ENCODE measurements at places on chromosomes 16 and 17.

- DNase-seq = no peak
These were observed 18.4 kb downstream of the PLCG2 start for GRCh38 chr16:81797443-81797842.

- DNase-seq = peak; percentile 86
These were observed 128.4 kb upstream of the TNRC6C start for GRCh38 chr17:77829843-77830799.

DNA sequence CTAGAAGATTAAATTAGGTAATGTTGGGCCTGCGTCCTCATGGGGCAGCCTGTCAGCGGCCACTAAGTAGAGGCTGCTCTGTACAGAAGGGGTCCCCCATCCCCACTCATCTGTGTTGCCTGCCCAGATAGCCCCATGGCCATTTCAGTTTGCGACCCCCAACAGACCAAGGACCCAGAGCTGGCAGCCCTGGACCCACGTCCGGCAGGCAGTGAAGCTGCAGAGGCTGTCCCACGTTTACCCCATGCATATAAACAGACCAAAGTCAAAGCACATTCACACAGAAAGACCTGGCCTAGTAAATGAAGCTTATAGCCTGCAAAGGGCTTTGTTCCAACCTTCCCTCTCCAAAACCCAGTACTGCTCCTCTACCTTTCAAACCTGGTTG, 4.6 kb downstream of the PDF start:
- no peak for DNase-seq

- DNase-seq = no peak
These were observed 351.2 kb upstream of the DYNLRB2 start for GRCh38 chr16:80189476-80190175.

DNA sequence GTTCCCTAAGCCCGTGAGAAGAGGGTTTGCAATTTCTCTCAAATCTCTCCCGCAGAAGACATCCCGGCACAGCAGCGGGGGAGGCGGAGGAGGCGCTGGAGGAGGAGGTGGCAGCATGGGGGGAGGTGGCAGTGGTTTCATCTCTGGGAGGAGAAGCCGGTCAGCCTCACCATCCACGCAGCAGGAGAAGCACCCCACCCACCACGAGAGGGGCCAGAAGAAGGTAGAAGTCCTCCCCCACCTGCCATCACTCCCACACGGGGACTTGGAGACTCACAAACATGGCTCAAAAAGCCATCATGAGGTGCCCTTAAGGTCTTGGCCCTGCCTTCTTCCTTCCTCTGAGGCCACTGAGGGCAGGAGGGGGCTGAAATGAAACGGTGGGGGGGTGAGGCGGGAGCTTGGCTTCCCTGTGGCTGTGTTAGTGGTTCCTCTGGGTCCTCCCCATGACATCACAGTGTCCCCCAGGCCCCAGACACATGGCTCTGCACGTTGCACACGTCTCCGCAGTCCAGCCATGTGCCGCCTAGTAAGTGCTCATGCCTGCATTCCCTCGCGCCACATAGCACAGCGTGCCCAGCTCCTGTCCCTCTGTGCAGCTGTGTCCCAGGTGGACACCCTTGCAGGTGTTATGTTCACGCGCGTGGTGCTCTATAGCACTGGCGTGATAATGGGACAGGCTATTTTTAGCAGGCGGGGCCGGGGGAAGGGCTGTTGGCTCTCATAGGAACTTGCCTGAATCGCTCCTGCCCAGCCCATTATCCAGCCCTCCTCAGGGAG, 6.9 kb downstream of the MLLT6 start:
- peak; percentile 47 for DNase-seq

DNA sequence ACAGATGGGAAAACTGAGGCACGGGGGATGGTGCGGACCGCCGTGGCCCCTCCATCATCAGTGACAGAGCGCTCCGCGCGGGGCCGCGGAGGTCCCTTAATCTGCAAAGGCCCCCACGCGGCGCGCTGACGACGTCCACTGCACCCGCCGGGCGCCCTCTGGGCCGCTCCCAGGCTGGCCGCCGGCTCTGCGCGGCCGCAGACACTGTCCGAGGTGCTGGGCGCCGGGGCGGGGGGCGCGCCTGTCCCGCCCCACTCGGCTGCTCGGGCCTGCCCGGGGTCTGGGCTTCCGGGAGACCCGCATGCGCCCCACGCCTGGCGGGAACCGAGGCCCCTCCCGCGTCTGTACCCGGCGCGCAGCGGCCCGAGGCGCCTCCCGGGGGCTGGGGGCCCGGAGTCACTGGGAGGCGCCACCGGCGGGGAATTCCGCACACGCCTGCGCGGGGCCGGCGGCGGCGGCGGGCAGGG, 550 bp upstream of the RNF213 start:
- peak; percentile 81 for DNase-seq

DNA sequence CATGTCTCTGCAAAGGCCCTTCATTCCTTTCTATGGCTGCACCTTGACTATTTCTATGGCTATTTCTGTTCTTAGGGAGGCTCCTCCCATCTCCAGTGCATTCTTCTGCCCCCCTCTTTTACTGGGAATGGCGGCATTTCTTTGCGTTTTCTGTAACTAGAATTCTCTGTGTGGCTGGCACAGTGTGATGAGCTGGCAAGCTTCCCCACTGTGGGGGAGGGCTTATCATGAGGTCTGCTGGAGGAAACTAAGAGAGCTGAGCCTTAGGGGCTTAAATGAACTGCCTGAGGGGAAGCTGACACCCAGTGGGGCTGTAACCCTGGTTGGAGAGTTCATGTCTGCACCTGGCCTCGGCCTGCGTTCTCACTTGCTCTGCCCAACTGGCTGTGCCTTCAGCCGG, 1.5 kb upstream of the CARD14 start:
- DNase-seq = peak; percentile 45

DNA sequence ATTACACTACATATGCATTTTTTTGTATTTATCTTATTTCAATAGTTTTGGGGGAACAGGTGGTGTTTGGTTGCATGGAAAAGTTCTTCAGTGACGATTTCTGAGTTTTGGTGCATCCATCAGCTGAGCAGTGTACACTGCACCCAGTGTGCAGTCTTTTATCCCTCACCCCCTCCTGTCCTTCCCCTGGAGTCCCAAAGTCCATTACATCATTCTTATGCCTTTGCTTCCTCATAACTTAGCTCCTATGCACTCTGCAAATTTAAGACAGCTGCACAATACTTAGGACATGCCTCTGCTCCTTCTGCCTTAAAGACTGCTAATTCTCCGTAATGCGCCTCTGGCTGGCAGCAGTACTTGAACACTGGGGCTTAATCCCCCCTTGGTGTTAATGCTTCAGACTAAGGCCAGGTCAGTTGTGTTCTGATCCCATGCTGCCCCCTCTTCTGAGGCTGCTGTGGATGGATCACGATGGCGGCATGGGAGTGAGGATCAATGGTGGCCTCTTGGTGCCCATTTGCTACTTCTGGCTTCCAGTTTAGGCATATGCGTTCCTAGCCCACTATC, 146.2 kb downstream of the PARN start:
- no peak for DNase-seq

- DNase-seq = no peak
These were observed 110.4 kb downstream of the VAT1L start for GRCh38 chr16:77898671-77899211.

DNA sequence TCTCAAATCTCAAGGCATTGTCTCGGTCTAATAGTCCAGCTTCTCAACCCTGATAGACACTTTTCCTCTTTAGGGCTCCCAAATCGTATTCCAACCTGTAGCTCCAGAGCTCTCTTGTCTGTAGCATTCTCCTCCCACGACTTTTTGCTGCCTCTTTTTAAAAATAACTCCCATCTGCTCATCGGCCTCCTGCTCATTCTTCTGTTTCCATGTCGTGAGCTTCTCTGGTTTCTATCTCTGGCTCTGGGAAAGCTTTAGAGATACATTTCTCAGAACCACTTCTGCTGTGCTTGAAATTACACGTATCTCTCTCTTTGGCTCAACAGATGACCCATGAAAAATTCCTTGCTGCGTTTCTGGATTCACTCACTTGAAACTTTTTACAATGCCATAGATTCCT, 609.6 kb upstream of the C16orf82 start:
- DNase-seq = no peak

DNA sequence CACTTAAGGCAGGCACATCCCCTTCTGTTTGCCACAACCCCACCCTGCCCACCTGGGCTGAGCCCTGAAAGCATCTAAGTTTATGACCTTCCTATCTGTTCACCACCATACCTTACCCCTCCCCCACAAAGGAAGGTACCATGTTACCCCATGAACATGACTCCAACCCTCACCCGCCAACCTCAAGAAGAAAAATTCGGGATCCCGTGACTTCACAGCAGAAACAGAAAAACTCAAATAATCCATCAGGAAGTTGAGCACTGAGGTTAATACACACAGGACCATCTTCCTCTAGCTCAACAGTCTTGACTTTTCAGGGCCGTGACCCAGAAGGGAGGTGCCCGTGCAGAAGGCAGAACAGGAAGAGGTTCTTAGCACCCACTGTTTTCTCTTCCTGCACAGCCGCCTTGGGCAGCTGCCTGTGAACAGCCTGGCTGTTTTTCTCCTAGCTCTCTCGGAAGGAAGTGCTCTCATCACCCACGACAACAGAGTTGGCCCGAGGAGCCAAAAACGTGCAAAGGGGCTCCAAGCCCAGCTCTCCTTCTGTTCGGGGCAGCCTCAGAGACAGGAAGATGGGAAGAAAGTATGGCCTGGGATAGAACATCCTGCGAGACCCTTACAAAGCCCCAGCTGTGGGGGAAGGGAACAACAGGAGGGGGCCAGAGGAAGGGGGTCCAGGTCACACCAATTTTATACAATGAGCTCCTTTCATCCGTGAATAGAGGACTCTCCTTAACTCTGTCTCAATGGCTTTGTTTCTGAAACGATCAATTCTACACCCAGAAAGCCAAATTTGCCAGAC, 101.1 kb downstream of the XYLT1 start:
- no peak for DNase-seq

DNA sequence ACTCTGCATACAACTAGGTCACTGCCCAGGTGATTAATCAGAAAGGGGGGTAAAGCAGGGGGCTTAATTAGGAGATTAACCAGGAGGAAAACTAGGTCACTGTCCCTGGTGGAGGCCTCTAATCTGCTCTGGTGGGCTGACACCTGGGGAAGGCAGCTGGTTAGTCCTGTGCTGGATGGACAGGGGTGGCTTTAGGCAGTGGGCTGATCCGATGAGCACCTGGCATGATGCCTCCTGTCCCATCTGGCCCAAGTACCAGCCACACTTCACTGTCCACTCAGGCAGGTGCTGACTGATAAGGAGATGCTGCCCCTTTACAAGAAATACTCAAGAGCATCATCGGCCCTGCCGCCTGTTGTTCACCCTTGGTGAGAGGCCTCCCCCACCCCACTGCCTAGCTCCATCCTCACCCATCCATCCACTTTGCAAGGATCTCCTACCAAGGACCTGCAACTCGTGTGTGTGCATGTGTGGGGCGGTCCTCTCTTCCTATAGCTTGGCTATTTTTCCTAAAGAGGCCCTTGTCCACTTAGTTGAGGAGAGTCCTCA, 13.8 kb upstream of the RCVRN start:
- DNase-seq = no peak

- no peak for DNase-seq
These were observed 4.9 kb downstream of the NQO1 start for GRCh38 chr16:69721441-69721957.

DNA sequence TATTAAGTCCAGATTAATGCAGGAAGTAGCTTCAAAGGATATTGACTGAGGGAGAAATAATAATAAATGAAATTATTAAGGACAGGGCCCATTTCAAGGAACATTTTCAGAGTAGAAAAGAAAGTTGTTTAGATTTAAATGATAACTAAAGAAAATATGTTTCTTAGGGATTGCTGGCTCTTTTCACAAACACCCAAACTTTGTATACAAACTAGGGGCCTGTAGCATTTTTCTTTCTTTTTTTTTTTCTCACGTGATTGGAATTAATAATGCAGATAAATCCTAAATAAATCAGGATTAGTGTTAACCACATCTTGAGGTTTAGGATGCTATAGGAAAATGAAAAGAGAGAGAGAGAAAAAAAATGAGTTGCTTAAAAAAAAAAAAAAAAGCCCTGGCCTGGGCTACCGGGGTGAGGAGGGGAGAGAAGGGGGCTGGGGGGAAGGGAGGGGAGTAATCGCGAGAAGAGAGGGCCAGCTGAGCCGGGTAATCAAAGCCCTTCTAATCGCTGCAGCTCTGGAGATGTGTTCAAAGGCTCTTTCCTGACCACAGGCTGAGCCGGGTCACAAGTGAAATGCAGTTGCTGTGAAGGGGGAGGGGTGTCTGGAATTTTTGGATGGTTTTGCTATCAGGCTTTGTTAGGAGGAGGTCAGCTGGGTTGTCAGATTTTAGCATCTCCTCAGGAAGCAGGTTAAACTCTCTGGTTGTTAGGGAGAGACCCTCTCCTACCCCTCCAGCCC, 104.6 kb upstream of the ZFHX3 start:
- DNase-seq = no peak

DNA sequence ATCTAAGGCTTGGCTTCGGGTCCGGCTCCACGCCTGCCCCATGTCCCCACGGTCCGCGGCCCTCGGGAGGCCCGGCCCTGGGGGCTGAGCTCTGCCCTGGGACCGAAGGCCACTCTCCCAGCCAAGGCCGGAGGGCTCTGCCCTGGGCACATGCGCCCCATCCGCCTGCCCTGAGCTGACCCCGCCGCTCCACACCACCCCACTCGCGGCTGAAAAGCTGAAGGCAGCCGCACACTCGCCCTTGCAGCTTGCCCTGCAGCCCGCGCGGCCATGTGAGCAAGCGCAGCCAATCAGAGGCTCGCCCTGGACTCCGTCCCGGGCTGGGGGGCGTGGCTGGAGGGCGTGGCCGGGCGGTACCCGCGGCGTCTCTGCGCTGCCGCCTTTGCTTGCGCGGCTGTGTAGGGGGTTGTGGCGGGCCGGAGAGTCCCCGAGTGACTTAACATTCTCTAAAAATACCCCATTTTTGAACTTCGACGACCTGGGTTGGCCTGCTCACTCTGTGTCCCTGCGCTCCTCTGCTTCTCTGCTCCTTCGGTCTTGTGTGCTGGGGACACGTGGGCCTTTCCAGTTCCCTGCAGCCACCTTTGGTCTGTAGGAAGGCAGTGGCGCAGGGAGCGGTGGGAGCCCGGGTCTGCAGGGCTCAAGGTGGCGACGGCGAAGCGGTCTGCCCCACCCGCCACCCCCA, 8.8 kb upstream of the MAP2K3 start:
- DNase-seq = peak; percentile 79

Measured in fibroblast of skin of back (primary cell).